ENCODE measurements at places on chromosomes 7 and 10.

GRCh38 chr7:120738816-120739215, 119.1 kb downstream of the TSPAN12 start:
- DNase-seq, result no peak

GRCh38 chr7:122724366-122724765, 21.6 kb upstream of the RNF148 start:
- no peak for DNase-seq

GRCh38 chr7:73623798-73624668, at the start of gene MLXIPL:
TSS of gene MLXIPL (minus strand) at chr7:73624522. CDS start at chr7:73624492, 30 bp downstream.
- peak; percentile 29 for DNase-seq

GRCh38 chr7:111089822-111090426, 1.0 kb upstream of the LRRN3 start:
- peak; percentile 56 for DNase-seq

- peak; percentile 4 for DNase-seq
Observed at GRCh38 chr10:95560278-95561176, 644 bp downstream of the SORBS1 start.

GRCh38 chr7:116929021-116929420, 24.3 kb upstream of the ST7 start:
- no peak for DNase-seq

- peak; percentile 33 for DNase-seq
Observed at GRCh38 chr10:75408911-75409885, 7.6 kb upstream of the ZNF503 start.

GRCh38 chr7:44461387-44461786, 29.1 kb downstream of the NUDCD3 start:
- peak; percentile 69 for DNase-seq

DNA sequence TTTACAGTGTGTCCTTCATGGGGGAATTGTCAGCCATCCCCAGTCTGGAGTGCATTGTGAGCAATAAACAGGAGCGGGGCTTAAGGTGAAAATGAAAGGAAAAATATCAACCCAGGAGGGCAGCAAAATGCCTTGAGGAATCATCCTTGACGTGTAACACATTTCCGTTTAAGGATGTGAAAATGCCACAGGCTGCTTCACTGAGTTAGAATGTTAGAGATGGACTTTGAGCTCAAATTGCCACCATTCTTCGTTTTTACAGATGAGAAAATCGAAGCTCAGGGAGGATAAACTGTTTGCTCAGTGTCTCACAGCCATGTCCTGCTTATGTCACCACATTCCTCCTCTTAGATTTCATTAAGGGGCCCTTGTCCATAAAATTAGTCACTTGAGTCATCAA, 23.1 kb downstream of the SORCS3 start:
- no peak for DNase-seq

- DNase-seq, result no peak
Observed at GRCh38 chr10:9015447-9015846, 961.0 kb downstream of the GATA3 start.

DNA sequence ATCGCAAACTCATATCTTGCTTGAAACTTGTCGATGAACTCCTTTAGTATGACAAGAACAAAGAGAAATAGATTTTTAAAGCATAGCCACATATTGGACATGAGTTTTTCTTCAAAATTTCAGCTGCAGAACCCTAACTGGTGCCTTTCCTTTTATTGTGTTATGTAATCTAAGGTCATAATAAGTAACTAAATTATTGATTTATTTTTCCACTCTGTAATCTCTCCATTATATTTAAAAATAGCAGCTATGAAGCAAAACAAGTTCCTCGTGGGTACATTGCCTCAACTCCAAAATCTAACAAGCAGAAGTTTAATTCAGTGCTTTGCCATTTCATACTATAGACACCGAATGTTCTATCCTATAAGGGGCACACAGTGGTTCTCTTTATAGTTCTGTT, 159.2 kb upstream of the PRSS1 start:
- no peak for DNase-seq

GRCh38 chr7:111605246-111605645, 43.0 kb upstream of the IMMP2L start:
- no peak for DNase-seq

DNA sequence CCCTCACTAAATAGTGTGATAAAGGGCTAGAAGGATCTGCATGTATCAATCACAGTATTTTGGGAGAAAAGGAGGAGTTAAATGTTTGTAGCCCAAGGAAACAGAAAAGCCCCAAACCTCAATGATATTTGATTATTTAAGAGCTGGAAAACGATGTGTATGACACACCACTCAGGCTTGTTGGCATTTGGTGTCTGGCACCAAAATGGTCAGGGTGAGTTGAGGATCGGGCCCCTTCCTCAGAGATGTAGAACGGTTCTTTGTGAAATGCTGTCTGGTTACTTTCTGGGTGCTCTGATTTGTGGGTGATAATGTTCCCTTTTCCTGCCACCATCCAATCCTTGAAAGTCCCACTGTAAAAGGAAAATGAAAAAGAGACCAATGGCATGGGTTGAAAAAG, 113.7 kb downstream of the CCDC3 start:
- no peak for DNase-seq
